ENCODE measurements at places on chromosomes 12 and 14.

GRCh38 chr14:40003773-40004172 lies 571.5 kb upstream of the FBXO33 start:
- DNase-seq = no peak

DNA sequence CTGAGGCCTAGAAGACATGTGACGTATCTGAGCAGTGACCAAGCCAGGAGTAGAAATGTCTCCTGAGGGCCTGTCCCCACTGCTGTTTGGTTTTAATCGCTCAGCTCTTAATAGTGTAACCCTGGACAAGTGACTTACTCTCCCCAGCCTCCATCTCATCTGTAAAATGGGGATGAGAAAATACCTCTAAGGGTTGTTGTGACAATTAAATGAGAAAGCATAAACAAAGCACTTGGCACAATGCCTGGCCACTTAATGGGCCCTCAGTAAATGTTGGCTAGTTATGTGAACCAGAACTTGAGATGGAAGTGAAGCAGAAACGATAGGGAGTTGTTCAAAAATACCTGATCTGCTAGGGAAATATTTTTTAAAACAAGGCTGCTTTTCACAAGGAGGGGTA lies 58.2 kb downstream of the HMGA2 start:
- no peak for DNase-seq

DNA sequence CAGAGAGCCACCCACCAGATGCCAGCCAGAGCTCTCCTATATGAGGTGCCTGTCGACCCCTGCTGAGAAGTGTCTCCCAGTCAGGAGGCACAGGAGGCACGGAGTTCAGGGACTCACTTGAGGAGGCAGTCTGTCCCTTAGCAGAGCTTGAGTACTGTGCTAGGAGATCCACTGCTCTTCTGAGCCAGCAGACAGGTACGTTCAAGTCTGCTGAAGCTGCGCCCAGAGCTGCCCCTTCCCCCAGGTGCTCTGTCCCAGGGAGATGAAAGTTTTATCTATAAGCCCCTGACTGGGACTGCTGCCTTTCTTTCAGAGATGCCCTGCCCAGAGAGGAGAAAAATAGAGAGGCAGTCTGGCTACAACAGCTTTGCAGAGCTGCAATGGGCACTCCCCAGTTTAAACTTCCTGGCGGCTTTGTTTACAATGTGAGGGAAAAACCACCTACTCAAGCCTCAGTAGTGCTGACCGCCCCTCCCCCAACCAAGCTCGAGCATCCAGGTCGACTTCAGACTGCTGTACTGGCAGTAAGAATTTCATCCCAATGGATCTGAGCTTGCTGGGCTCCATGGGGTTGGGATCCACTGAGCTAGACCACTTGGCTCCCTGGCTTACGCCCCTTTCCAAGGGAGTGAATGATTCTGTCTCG lies 146.7 kb upstream of the USP15 start:
- DNase-seq = no peak

- no peak for DNase-seq
Observed at GRCh38 chr14:68975667-68976066, 3.4 kb downstream of the ACTN1 start.

GRCh38 chr14:104799244-104800014 lies 1.5 kb upstream of the ZBTB42 start:
- no peak for DNase-seq

DNA sequence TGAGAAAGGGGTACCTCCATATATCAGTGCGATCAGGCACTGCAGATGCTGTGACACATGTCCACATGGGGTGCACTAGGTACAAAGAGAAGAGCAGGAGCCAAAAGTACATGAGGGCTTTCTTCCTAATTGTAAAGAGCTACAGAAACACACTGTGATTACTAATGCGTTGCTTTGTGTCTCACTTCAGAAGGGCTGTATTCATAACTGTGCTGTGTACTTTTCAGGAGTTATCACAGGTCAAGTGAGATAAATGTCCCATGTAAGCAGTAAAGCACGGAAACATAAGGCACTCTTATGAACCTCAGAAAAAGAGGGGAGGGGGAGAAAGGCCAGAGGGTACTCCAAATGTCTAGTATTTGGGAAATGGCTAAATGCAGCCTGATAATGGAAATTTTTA lies 10.6 kb downstream of the SPRING1 start:
- no peak for DNase-seq

GRCh38 chr14:43901911-43902673 lies 605.0 kb downstream of the FSCB start:
- DNase-seq = no peak

GRCh38 chr12:119117936-119118335 lies 60.8 kb upstream of the HSPB8 start:
- DNase-seq = no peak

DNA sequence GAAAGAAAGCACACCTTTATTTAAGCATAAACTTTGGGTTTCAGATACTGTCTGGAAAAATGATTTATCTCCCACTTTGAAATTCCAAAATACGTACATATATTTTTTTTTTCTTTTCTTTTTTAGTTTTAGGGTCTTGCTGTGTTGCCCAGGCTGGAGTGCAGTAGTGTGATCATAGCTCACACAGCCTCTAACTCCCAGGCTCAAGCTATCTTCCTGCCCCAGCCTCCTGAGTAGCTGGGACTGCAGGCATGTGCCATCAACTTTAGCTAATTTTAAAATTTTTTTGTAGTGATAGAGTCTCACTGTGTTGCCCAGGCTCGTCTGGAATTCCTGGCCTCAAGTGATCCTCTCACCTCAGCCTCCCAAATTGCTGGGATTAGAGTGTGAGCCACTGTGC lies 45.9 kb upstream of the PAPLN start:
- no peak for DNase-seq

DNA sequence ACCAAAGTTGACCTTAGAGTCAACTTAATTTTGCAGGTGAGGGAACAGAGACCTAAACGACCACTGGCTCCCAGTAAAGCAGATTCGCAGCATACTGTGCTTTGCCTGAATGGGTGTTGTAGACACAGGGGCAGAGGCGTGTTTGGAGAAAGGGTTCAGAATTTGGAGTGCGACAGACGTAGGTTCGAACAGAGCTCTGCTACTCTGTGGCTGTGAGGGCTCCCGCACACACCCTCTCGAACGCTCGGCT lies 243 bp upstream of the TOMM20L start:
- DNase-seq = no peak

- no peak for DNase-seq
Observed at GRCh38 chr14:102908766-102909455, 13.6 kb upstream of the AMN start.

GRCh38 chr12:126362964-126363363 lies 1297.7 kb downstream of the AACS start:
- DNase-seq = no peak

DNA sequence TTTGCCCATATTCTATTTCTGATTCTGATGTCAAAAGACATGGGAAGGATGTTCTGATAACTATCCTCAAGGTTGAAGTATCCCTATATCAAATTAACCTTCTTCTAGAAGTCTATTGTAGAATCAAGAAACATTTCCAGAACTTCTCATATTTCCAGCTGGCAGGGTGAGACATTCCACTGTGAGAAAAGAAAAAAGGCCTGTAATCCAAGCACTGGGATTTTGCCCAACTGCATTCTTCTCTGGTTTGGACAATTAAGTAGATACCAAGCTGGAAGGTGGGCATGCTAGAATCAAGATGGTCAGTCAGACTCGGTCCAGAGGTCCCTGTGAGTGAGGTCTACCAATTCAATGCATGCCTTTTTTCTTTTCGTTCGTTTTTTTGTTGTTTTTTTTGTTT lies 60.9 kb downstream of the MAP3K9 start:
- no peak for DNase-seq

DNA sequence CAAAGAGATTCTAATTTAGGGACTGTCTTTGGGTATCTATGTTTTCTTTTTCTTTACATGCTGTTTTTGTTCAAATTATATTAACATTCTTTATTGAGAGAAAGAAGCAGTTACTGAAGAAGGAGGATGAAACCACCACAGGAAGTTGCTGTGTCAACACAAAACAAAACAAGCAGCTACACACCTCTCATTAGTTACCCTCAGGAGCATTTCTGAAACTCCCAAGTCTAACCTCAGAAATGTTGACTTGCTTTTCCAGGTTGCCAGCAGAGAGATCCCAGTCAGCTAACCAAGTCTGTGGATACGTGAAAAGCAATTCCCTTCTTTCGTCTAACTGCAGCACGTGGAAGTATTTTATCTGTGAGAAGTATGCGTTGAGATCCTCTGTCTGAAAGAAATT lies 33.5 kb downstream of the CLEC1A start:
- DNase-seq = no peak

- no peak for DNase-seq
Observed at GRCh38 chr12:83092606-83093005, 405.9 kb downstream of the TMTC2 start.

DNA sequence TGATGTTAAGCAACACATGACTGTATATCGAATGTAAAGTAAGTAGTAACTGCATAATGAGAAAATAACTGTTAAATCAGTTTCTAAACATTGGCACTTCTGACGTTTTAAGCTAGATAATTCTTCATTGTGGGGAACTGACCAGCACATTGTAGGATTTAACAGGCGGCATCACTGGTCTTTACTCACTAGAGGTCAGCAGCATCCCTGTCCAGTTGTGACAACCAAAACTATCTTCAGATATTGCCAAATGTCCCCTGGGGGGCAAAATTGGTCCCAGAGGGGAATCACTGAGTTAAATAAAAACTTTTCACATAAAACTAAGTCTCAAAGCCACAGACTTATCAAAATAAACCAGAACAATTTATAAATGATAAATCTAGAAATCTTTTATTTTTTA lies 65.3 kb downstream of the BLTP3B start:
- no peak for DNase-seq

GRCh38 chr14:83462759-83463158 lies 1929.1 kb upstream of the SEL1L start:
- no peak for DNase-seq

DNA sequence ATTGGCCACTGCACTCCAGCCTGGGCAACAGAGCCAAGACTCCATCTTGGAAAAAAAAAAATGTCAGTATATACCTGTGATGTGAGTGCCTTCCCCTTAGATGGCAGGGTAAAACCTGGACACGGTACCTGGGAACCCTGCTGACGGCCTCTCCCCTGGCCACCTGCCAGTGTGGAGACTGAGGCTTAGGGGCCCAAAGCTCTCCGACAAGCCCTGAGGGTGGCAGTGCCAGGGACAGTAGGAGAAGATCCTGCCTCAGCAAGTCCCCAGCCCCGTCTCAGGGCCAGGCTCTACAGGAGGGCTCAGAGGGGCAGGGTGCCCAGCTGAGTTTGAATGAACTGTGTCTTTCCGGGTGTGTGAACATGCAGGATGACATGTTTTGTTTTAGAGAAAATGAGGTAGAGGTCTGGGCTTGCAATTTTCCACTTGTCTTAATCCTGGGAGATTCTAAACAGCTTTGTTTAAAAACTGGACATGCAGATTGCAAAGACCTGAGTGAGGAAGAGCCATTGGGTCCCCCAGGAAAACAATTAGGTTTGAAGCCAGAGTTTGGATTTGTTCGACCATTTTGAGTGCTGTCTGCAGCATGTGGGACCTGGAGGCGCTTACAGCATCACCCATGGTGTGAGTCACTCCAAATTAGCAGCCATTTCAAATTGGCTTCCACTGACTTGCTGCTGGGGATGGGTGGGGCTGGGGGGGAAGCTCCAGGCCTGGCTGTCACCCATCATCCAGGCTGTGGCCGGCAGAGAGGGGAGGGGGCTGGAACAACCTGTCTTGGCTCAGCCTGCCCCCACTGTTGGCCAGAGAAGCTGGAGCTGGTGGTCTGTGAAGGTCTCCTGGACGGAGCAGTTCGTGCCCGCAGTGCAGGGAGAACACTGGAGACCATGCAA lies 10.8 kb downstream of the TSPAN9 start:
- DNase-seq = no peak
